ENCODE measurements at places on chromosomes 6 and 20. TPM values are rescaled to one million over a fixed set of nuclear protein-coding genes. Genes with fewer than 3 reads are reported as not detected.

DNA sequence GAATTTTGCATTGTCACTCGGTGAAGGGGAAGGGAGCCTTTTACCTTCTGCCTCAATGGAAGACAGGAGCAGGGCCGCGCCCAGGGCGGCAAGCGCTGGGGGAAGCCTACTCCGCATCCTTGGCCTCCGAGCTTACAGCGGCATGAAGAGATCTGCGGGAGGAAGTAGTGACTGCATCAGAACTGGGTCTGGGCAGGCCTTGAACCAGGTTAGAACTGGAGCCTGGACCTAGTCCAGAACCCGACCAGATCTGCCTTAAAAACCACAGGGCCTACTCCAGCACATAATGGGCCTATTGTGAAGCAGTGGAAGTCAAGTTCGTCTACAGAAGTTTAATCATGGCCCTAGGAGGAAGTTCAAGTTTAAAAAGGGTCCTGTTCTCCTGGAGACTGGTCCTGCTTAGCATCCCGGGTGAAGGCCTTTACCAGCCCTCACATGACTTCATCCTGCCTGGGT, 3.1 kb downstream of the COL12A1 start:
- H3K36me3 ChIP-seq = no peaks in the 10 kb centered on the region
- peaks cover 13% of the 10 kb centered on the region for H3K4me1 ChIP-seq
- peaks cover 28% of the 10 kb centered on the region for H3K27me3 ChIP-seq
- no peak overlapping the region for H3K27ac ChIP-seq
- DNase-seq = no peak

- no peak overlapping the region for H3K27ac ChIP-seq
- H3K27me3 ChIP-seq = peaks cover 2% of the 10 kb centered on the region
- no peaks in the 10 kb centered on the region for H3K36me3 ChIP-seq
- peaks cover 5% of the 10 kb centered on the region for H3K4me1 ChIP-seq
- no peak overlapping the region for H3K4me3 ChIP-seq
Observed at GRCh38 chr6:52288216-52288615, 3.7 kb upstream of the MCM3 start.

- no peak overlapping the region for H3K27ac ChIP-seq
- no peak overlapping the region for H3K4me3 ChIP-seq
- H3K27me3 ChIP-seq = peaks cover 3% of the 10 kb centered on the region
- no peaks in the 10 kb centered on the region for H3K36me3 ChIP-seq
Observed at GRCh38 chr6:158060455-158061360, 79.0 kb downstream of the SYNJ2 start.

Gene PPP1R18
- total RNA-seq = 175 TPM

Gene CFB
- total RNA-seq = not detected

Gene C20orf96
- 61.1 TPM for total RNA-seq

Gene RIPOR2
- total RNA-seq = 82.2 TPM

All from glutamatergic neuron (in vitro differentiated cells).